ENCODE measurements at places on chromosomes 12 and 14. TPM values are rescaled to one million over a fixed set of nuclear protein-coding genes. Genes with fewer than 3 reads are reported as not detected.

DNA sequence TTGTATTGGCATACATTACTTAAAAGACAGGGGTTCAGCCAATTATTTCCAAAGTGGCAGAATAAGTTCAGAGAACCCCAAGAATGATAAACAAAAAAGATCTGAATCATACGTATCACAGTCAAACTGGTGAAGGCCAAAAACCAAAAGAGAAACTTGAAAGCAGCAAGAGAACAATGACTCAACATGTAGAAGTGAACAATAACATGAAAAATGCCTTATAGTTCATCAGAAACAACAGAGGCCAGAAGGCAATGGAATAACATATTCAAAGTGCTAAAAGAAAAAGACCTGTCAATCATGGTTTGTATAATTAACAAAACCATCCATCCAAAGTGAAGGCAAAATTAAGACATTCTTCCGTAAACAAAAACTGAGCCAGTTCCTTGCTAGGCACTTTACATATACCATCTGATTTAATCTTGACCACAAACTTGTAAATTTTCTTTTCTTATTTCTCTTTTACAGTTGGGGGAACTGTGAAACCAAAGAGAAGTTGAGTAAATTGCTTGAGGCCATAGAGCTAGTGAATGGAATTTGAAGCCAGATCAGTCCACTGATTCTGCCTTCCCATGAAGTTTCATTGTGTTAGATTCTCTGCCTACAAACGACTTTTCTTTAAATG, 232.1 kb upstream of the SEL1L start:
- H3K4me3 ChIP-seq: no peak overlapping the region
- no peaks in the 10 kb centered on the region for H3K4me1 ChIP-seq
- H3K36me3 ChIP-seq: no peaks in the 10 kb centered on the region
- no peaks in the 10 kb centered on the region for H3K27me3 ChIP-seq
- no peak for DNase-seq

DNA sequence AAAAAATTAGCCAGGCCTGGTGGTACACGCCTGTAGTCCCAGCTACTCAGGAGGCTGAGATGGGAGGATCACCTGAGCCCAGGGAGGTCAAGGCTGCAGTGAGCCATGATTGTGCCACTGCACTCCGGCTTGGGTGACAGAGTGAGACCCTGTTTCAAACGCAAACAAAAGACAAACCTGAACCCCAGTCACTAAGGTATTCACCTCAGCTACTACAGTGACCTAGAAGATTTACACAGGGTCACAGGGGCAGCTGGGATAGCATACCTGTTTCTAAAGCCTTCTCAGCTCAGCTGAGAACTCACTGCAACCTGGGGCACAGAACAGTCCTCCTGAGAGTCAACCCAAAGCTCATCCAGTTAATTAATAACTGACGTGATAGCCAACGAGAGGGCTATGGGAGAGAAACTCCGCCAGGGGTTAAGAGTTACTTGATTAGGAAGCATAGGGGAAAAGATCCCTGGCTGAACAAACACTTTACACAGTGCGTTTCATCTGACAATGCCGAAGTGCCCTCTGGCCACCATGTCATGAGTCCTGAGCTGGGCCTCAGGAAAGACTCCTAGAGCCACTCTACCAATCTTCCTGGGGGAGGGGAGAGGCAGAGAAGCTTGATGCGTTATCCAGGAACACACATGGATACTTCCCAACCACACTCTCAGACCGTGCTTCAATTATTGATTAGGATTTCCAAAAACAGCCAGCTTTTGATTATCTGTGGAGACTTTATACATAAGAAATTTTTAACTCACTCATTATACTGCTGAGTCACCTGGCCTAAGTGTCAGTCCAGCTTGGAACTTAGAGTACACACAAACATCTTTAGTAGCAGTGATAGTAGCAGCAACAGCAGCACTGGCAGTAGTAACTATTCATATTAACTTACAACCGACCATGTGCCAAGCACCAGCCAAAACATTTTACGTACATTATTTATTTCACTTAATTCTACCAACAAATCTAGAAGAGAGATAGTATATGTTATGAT, 48.2 kb downstream of the FOXN3 start:
- H3K27me3 ChIP-seq: no peaks in the 10 kb centered on the region
- no peak overlapping the region for H3K4me3 ChIP-seq
- no peak for DNase-seq
- no peaks in the 10 kb centered on the region for H3K36me3 ChIP-seq

GRCh38 chr14:44803239-44803905, 158.4 kb downstream of the KLHL28 start:
- H3K27ac ChIP-seq: no peak overlapping the region
- H3K36me3 ChIP-seq: no peaks in the 10 kb centered on the region
- no peak overlapping the region for H3K4me3 ChIP-seq

DNA sequence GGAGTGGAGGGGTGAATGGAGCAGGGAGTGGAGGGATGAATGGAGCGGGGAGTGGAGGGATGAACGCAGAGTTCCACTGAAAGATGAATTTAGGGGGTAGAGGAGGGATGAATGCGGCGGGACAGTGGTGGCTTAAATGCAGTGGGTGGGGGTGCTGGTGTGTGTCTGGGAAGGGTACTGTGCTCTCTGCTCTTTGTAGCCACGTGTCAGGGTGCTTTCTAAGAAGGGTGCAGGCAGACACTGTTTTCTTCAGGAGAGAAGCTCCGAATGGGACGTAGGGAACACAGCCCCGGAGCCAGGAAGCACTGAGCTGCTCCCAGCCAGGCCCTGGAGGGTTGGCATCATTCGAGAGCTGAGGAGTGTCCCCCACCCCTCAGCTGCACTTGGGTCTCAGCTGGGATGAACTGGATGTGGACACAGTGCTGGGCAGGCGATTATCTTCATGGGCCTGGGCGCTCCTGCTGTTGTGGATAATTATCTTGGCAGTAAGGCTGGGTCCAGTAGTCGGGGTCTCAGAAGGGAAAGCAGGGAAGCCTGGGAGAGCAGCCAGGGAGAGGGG, 9.5 kb upstream of the CEP170B start:
- H3K36me3 ChIP-seq: no peaks in the 10 kb centered on the region
- H3K4me1 ChIP-seq: no peaks in the 10 kb centered on the region
- H3K27ac ChIP-seq: no peak overlapping the region
- H3K4me3 ChIP-seq: no peak overlapping the region
- DNase-seq: no peak

GRCh38 chr12:3803865-3804472, 51.1 kb upstream of the CRACR2A start:
- H3K27me3 ChIP-seq: no peaks in the 10 kb centered on the region
- no peaks in the 10 kb centered on the region for H3K4me1 ChIP-seq
- no peaks in the 10 kb centered on the region for H3K36me3 ChIP-seq
- no peak for DNase-seq
- H3K27ac ChIP-seq: no peak overlapping the region

DNA sequence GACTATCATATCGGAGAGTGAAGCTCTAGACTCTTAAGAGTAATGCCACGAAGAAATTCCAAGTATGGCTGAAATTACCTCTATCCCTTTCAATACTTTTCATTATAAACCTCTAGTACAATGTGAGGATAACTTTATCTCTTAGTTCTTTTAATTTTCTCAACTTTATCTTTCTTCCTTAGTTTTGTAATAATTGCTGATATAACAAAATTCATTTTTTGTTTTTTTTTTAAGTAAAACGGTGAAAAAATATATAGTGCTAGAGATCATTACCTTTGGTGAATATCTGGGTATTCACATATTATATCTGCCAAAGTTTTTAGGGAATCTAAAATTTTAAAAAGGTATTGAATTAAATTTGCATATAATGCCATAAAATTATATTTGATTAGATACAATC, 19.5 kb upstream of the DNAAF2 start:
- no peaks in the 10 kb centered on the region for H3K4me1 ChIP-seq
- DNase-seq: no peak
- H3K27me3 ChIP-seq: no peaks in the 10 kb centered on the region
- no peaks in the 10 kb centered on the region for H3K36me3 ChIP-seq

ACRBP gene
- total RNA-seq: 1.8 TPM

DNA sequence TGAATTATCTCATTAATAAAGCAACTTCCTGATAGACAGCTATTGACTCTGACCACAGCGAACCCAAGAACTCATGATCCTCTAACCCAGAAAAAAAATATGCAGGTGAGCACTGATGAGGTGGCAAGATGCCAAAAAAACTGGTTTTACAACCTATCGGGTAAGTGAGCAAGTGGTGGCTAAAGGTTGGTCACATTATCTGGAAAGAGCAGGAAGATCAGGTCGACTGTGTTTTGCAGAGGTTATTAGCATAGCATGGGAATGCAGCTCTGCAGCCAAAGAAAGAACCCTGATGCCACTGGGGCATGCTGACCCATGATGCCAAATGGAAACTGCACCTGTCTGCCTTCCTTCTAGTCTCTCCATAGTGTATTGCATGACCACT, 23.5 kb downstream of the BHLHE41 start:
- no peak for DNase-seq
- no peak overlapping the region for H3K27ac ChIP-seq
- H3K4me3 ChIP-seq: no peak overlapping the region
- H3K36me3 ChIP-seq: no peaks in the 10 kb centered on the region
- H3K4me1 ChIP-seq: no peaks in the 10 kb centered on the region
- H3K27me3 ChIP-seq: no peaks in the 10 kb centered on the region

DNA sequence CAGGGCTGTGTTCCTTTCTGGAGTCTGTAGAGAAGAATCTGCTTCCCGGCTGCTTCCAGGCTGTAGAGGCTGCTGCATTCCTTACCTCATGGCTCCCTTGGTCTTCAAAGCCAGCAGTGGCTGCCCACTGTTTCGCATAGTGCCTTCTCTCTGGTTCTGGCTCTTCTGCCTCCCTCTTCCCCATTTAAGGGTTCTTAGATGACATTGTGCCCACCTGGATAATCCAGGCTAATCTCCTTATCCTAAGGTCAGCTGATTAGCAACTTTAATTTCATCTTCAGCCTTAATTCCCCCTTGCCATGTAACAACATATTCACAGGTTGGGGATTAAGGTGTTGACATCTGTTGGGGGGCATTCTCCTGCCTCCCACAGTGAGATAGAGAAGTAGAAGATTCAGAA, 208.6 kb upstream of the TMTC1 start:
- DNase-seq: no peak
- H3K27me3 ChIP-seq: no peaks in the 10 kb centered on the region
- no peaks in the 10 kb centered on the region for H3K4me1 ChIP-seq
- H3K4me3 ChIP-seq: no peak overlapping the region
- H3K36me3 ChIP-seq: no peaks in the 10 kb centered on the region

Data from upper lobe of left lung (tissue), 6 donors.